ENCODE measurements at places on chromosomes 3 and 15. TPM values are rescaled to one million over a fixed set of nuclear protein-coding genes. Genes with fewer than 3 reads are reported as not detected.

Gene XCR1
- total RNA-seq: not detected

Gene SLC2A2
- not detected for total RNA-seq

Gene THPO
- total RNA-seq: not detected

GRCh38 chr15:83815506-83815905 is 161.6 kb downstream of the ADAMTSL3 start:
- DNase-seq: no peak

DNA sequence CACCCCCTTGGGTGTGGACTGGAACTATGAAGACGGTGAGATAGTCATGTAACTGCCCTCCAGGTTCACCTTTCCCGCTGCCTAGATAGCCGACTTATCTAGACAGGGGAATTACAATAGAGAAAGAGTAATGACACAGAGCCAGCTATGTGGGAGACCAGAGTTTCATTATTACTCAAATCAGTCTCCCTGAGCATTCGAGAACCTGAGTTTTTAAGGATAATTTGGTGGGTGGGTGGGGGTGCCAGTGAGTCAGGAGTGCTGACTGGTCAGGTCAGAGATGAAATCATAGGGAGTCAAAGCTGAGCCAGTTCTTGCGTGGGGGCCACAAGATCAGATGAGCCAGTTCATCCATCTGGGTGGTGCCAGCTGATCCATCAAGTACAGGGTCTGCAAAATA is 19.7 kb upstream of the DNAJC19 start:
- no peak for DNase-seq

DNA sequence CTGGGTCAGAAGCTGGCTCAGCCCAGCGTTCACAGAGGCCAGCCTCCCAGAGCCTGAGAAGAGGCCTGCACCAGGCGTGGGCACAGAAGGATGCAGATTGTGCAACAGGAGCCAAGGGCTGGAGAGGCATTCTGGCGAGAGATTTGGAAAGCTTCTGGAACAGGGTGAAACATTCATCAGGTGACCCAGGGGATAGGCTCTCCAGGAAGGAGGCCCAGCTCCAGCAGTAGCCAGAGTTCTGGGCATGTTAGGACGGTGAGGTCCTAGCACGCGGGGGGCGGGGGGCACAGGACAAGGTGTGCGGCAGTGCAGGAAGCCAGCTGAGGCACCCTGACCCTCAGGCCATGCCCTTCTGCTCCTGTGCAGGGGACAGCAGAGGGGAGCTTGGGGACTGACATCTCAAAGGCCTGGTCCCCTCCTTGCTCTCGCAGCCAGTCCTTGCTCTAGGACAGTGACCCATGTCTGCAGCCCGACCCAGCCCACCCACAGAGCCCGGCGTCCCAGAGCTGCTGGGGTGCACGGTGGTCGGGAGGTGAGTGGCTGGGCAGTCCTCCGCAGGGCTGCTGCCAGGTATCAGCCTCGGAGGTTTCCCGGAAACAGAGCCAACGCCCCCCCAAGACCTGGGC is 111.7 kb upstream of the KLF13 start:
- DNase-seq: peak; percentile 77

Data from right atrium auricular region (tissue), 2 donors.